ENCODE measurements at places on chromosomes 7 and 10.

GRCh38 chr10:79460687-79461086 lies 15.3 kb upstream of the ZCCHC24 start:
- no peak for DNase-seq

- DNase-seq, result no peak
These were observed 27.2 kb downstream of the ADK start for GRCh38 chr10:74178042-74178791.

- no peak for DNase-seq
These were observed 128.4 kb upstream of the PHYHIPL start for GRCh38 chr10:59047957-59048618.

DNA sequence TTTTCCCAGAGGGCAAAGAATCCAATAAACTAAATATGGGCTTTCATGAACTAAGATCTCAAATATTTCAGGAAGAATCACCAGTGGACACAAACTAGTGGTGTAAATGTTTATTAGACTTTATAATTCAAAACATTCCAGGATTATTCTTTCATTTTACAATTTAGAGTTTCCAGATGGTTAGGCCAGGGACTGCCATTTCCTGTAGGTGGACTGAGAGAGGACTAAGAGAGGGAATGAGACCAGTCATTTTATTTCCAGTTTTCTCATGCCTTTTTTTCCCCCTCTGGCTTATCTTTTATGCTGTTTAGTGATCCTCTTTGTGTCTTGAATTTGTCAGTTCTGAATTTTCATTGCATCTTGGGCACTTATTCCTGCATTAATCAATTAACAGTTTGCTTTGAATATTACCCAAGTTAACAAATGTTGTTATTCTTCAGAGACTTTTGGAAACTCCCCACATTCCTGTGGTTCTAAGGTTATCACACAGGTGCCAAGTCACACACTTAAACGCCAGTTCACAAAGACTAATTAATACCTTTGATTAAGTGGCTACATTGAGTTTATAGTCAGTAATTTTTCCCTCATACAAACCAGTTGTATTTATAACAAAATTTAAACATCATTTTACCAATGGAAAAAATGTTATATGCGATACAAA lies 12.3 kb downstream of the CISD1 start:
- no peak for DNase-seq

DNA sequence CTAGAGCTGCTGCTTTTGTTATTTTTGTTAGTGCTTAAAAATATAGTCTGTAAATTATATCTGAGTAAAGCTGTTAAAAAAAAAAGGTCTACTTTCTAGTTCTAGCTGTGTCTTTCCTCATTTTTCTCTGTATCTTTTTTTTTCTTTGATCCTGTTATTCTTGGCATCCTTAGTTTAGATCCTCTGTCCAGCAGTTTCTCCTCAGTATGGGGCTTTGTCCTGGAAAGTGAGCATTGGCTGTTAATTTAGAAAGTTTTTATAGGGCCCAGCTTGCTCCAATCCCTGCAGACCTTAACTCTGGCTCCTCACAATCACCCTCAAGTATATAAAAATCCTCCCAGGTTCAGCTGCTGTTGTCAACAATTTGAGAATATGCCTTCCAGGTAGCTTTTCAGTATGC lies 23.5 kb downstream of the DDX50 start:
- DNase-seq, result no peak

DNA sequence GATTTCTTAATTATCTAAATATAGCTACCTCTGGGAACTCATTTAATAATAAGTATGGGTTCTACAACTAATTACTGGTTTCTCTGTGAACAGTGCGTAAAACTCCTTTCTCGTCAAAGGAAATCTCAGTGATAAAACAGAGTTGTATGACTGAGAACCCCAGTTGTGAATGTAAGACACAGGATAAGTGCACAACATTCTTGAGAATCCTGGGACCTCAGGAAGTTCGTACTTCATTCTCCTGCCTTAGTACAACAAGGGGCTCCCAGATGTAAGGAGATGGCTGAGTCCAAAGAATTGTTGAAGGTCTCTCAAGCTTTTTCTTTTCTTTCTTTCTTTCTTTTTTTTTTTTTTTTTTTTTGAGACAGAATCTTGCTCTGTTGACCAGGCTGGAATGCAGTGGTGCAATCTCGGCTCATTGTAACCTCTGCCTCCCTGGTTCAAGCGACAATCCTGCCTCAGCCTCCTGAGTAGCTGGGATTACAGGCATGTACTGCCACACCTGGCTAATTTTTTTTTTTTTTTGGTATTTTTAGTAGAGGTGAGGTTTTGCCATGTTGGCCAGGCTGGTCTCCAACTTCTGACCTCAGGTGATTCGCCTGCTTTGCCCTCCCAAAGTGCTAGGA lies 12.5 kb downstream of the DENND10 start:
- DNase-seq, result no peak

DNA sequence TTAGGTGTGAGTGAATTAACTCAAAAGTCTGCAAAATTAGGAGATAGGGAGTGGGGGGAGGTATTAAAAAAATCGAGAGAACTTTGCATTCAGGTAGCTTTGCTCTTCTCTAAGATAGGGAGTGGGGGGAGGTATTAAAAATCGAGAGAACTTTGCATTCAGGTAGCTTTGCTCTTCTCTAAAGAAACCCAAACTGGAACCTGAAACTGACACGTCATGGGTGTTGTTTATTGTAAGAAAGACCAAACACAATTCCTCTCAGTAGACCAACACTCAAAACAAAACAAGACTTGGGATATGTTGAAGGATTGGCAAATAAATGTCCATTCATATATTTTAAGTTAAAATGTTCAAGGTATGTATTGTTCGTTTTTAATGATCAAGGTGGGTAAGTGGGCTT lies 87.9 kb downstream of the KIAA1549 start:
- DNase-seq, result no peak

DNA sequence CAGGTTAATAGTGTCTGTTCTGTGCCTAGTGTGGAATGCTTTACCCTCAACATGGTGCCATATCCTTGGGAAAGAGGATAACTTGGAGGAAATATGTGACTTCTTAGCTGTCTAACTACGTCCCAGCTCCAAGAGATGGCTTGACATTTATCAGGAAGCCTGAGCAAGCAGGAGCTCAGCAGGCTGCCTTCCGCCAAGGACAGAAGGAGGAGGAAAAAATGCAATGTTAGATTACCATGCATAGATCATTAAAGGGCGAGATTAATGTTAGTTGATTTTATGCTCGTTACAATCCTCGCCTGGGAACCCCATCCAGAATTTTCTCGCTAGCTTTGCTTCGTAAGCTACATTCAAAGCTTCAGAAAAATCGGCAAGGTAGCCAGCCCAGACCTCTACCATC lies 97.8 kb downstream of the GFRA1 start:
- DNase-seq, result no peak

DNA sequence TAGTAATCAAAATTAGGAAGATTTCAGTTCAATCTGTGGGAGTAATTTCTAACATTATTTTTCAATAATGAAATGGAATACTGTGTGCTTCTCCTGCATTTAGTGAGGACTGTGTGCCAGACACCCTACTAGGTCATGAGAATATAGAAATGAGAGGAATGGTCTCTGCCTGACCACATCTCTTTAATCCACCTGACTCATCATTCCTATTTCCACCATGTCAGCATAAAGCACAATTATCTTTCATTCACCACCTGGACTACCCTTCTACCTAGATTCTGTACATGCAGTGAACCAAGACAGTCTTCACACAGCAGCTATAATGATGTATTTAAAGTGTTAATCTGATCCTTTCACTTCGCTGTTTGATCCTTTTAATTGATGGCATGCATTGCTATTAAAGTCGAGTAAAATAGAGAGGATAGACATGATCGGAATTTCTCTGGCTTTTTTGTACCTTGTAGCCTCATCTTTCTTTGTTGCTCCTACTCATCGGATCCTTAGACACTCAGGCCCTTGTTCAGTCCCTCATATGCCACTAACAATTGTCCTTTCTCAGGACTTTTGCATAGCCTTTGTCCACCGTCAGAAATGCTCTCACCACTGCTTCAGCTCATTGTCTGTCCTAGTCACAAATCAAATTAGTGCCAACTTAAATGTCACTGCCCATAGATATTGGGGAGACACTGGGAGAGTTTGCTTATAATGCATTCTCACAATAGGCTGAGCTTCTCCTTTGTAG lies 1037.1 kb downstream of the REEP3 start:
- no peak for DNase-seq

DNA sequence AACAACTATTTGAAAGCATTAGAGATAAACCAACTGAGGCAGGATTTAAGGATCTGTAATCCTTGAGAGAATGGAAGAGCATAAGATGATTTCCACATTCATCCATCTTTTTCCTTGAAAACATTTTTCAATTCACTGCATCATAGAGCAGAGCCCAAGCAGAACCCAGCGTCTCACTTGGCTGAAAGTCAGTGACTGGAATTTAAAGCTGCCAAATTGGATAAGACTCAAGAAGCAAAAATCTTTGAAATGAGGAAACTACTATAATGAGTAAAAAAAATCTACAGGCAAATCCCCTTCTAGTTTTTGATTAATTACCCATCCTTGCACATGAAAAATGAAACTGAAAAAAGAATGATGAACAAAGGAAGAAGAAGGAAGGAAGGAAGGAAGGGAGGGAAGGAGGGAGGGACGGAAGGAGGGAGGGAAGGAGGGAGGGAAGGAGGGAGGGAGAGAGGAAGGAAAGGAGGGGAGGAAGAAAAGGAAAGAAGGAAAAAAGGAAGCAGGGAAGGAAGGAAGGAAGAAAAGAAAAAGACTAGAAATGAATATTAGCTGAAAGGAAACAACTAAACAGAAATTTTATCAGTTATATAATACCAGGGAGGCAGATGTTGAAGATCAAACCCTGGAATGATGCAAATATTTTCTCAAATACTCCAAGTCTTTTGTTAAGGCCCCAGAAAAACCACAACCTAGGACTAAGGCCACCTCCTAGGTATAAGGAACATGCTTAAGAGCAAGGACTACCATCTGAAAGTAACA lies 336.3 kb upstream of the MAGI2 start:
- no peak for DNase-seq

DNA sequence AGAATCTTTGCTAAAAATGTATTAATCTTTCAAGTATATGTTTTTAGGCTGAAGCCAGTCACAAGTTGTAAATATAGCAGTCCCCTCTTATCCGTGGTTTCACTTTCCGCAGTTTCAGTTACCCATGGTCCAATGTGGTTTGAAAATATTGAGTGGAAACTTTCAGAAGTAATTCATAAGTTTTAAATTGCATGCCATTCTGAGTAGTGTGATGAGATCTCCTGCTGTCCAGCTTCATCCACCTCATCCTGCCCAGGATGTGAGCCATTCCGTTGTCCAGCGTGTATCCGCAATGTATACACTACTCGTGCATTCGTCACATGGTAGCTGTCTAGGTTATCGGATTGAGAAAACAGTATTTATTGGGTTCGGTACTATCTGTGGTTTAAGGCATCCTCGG lies 12.2 kb downstream of the PDCD4 start:
- no peak for DNase-seq

GRCh38 chr10:125035588-125036295 lies 93.8 kb downstream of the ZRANB1 start:
- DNase-seq, result no peak

GRCh38 chr7:101701153-101701794 lies 72.2 kb upstream of the MYL10 start:
- DNase-seq, result no peak

DNA sequence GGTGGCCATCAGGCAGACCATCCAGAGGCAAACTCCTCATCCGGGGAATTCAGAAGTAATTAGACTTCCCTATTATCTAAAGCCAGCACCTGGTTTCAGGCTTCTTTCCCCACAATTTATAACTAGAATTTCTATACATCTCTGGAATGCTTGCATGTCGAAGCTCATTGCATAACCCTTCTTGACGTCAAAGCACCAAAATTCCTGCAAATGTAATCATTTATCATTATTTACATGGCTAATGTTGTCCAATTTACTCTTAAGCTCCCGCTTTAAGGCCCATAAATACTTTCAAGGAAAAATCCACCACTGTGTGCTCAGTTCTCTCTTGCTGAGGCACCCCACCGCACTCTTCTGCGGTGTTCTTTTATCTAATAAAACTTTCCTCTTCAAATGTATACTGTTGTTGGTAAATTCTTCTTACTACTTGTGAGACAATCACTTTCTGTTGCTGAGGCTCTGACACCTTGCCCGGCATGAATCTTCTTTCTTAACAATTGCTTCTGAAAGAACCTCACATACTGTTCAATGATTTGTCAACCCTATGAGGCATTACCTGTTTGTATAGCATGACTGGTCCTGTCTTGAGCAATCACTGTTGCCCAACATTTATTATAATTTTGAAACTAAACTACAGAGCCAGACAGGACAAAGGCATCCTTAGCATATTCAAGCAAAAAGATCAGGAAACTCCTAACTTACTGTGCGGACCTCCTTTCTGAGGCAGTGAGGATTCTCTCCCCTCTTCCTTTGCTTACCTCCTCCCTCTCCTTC lies 17.4 kb upstream of the GPR141 start:
- no peak for DNase-seq

- no peak for DNase-seq
These were observed 2.6 kb downstream of the CLDN15 start for GRCh38 chr7:101235050-101235449.

- no peak for DNase-seq
These were observed 20.1 kb downstream of the LRRC20 start for GRCh38 chr10:70362328-70362727.

All from uterus (tissue), 4 donors.